ENCODE measurements at places on chromosomes 1 and 21.

DNA sequence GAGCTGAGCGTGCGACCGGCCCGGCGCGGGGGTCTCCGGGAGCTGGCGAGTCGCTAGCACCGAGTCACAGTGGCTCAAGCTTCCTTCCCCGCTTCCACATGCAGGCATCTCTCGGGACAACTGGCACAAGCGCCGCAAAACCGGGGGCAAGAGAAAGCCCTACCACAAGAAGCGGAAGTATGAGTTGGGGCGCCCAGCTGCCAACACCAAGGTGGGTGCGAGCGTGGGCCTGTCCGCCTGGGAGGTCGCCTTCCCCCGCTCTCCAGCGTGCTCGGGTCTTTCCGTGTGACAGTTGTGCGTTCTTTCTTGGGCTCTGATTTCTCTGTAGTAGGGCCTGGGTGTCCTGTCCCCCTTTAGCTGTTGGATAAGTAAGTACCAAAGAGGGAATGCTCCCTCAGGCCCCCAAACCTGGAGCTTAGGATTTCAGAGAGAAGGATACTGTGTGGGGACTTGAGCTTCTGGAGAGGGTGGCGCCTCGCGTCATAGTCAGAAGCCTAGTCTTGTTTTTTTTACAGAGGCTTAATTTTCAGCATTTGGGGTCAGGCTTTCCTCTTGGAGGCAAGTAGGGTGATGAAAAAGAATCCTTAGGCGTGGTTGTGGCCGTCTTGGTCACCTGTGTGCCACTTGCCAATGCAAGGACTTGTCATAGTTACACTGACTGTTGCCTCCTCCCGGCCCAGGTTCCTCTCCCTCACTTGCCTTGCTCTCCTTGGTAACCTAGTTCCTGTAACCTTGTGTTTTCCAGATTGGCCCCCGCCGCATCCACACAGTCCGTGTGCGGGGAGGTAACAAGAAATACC is 790 bp downstream of the RPS8 start:
- DNase-seq = no peak

DNA sequence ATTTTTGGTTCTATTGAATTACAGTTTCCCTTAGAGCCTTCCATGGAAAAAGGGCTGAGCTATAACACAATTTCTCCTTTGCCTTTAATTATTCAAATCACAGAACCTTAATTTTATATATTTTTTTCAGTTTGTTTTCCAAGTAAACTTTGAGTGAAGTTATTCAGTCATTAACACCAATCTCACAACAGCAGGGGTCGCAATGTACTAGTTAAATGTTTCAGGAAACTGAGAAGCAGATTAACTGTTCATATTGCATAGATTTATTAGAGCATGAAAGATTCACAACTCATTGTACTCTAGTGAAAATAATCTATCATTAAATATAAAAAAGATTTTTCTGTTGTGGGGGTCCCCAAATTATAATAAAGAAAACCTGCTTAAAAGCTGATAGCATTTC is 64.1 kb downstream of the KIFAP3 start:
- DNase-seq = peak; percentile 4

GRCh38 chr1:171784784-171785183 is 3.3 kb downstream of the METTL13 start:
- no peak for DNase-seq

DNA sequence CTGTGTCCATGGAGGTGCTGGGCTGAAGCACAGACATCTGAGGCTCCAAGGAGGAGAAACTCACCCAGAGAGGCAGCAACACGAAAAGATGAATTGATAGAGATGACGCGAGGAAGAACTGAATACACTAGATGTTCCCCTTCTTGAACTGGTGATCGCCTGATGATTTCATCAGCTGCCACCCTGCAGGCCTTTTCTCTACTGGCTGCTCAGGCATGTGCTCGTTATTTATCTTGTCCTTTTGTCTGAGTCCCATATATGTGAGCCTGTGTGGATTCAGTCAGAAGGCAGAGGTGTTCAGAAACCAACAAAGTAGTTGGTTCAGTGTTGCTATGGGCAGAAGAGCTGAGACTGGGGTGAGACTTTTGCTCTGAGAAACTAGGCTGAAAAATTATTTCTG is 104.2 kb downstream of the SPATA46 start:
- DNase-seq = no peak

DNA sequence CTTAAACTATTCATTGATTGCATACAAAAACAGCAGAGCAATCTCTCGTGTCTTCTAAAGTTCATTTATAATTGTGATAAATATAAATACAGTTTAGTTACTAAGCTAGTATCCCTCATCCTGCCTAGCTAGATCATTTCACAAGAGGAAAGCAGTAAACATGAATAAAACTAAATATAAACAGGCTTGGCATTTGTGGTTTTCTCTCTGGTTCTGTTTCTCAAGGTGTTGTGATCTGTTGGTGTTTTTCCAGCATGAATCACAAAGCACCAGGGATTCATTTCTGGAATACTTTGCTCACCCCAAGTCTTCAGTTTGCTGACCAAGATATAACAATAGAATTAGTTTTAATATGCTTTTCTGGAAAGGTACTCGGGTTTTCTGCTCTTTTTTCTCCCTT is 32.7 kb upstream of the GLIS1 start:
- DNase-seq = no peak

GRCh38 chr1:204758601-204759000 is 73.1 kb upstream of the LRRN2 start:
- no peak for DNase-seq

DNA sequence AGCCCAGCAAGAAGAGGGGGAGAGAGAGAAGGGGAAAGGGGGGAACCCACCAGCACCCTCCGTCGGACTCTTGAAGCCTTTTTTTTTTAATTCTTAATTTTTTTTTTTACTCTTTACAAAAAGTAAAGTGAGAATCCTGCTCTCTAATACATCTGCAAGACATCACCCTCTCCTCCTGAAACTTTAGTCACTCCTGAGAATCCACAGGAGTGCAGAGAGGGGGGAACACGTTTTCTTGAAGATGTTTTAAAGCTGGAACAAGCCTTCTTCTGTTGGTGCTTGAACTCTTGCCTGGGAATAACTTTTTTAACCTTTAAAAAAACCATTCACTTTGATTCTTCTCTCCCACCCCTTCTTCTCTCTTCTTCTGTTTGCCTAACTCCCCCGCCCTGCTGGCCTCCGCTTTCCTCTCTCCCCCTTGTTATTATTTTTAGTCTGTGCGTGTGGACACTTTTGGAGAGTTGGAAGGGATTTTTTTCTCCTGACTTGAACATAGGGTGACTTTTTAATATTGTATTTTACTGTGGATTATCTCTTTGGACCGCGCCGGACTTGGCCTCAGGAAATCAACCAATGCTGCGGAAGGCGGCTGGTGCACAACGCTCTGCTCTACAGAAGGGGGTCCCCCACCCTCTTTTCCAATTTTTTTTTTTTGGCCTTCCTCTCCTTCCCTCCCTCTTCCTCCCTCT is 383 bp upstream of the PRRX1 start:
- no peak for DNase-seq

DNA sequence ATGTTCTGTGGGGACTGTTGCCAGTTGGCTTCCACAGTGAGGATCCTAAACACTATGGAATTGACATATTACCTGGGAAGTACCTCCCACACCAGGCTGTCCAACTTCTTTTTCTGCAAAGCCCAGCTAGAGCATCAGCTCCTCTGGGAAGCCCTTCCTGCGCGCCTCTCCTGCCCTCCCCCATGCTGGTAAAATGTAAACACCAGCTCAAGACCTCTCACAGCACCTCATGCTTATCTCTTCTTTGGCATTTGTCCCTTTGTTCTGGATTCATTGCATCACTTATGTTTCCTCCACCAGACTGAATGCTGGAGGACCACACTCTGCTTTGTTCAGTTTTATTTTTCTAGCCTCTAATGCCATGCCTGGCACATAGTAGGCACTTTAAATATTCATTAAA is 172.1 kb downstream of the HHAT start:
- DNase-seq = no peak

DNA sequence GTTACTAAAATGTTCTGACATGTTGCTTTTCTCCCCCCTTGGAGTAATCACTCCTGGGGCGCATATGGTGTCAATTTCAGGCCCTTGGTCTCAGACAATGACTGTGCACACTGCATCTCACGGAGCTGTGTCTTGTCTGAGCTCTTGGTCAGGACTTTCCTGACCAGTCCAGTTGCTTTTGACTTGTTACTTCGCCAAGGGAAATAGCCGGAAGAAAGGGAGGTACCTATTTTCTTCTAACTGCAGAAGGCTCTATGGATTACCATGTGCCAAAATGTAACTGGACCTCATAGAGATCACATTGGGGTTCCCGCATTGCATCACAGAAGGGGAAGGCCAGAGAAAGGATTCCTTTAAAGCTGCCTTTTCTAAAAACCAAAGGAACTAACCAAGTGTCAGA is 68.6 kb downstream of the SPAG17 start:
- no peak for DNase-seq

GRCh38 chr1:68173283-68173935 is 58.9 kb downstream of the WLS start:
- DNase-seq = no peak

- no peak for DNase-seq
Measured at GRCh38 chr1:187129132-187129531, 300.4 kb downstream of the PLA2G4A start.

DNA sequence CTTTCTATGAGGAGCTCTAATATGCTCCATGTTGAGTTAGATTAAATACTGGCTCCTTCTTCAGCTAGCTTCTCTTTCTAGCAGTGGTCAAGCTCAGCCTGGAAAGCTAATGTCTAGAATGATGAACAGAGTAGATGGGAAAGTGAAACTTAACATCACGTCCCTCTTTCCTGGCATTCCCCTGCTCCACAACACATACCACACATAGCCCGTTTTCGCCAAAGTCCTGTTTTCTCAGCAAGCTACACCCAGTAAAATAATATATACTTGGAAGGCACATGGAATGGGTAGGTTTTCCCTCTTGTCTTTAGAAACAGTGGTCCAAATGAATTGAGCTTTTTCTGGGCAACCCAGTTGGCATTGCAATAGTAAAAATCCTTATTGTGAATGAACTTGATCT is 3.8 kb downstream of the KRTAP27-1 start:
- DNase-seq = no peak

GRCh38 chr1:180533266-180533987 is 25.3 kb upstream of the OVAAL start:
- peak; percentile 79 for DNase-seq

GRCh38 chr21:33008333-33009051 is 17.2 kb upstream of the OLIG2 start:
- no peak for DNase-seq

- DNase-seq = no peak
Measured at GRCh38 chr1:25781130-25781433, 18.9 kb upstream of the SELENON start.

GRCh38 chr1:173355281-173356031 is 121.7 kb upstream of the PRDX6 start:
- no peak for DNase-seq

- DNase-seq = no peak
Measured at GRCh38 chr1:88149686-88150085, 534.4 kb upstream of the PKN2 start.

GRCh38 chr1:115677182-115677555 is 35.4 kb downstream of the VANGL1 start:
- no peak for DNase-seq

GRCh38 chr1:10716840-10717239 is 79.6 kb downstream of the CASZ1 start:
- no peak for DNase-seq

GRCh38 chr1:70327306-70328076 is 27.0 kb downstream of the ANKRD13C start:
- DNase-seq = no peak

DNA sequence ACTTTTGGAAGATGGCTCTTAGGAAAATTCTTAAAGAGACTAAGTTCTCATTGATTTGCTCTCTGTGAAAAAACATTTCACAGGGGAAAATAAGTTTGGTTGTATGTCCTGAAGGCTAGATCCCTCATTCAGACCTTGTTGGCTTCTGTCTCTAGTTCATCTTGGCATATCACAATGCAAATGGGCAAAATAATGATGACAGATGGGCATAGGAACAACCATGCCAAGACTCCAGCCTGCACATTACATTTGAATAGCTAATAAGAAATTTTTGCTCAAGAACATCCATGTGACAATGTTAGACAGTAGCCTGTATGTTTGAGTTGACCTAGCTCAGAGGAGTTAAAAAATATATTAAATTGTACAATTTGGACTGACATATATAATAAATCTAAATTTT is 292.9 kb downstream of the PLA2G4A start:
- DNase-seq = no peak

DNA sequence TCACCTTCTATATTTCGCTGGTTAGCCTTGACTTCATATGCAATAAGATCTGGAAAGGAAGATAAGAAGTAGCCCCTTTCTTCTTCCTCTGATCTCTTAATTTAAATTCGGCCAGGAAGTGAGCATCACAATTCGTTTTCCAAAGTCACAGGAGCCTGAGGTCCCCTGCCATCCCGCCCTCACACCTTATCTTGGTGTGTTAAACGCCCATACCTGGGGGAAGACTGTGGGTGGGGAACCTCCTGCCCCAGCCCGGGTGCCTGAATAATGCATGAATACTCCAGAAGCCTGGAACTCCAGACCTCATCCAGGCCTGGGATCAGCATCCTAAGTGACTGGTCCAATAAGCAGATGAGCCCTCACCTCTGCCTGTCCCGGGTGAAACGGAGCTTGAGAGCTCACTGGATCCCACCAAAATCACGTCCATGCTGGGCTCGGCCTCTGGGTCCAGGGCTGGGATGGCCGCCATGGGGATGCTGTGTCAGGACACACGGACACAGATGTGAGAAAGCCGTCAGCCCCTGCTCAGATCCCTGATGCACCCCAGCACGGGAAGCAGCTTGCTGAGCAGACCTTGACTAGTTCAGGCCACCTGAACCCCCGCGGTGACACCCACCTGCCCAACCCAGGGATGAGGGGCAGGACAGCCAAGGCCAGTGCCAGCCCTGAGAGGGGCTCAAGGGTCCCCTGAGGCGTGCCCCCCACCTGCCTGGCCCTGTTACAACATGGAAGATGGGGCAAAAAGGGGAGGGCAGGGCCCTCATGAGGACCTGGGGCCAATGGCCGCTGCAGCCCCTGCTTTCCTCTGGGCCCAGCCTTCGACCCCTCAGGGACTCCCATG is 686 bp downstream of the DNMT3L start:
- no peak for DNase-seq

DNA sequence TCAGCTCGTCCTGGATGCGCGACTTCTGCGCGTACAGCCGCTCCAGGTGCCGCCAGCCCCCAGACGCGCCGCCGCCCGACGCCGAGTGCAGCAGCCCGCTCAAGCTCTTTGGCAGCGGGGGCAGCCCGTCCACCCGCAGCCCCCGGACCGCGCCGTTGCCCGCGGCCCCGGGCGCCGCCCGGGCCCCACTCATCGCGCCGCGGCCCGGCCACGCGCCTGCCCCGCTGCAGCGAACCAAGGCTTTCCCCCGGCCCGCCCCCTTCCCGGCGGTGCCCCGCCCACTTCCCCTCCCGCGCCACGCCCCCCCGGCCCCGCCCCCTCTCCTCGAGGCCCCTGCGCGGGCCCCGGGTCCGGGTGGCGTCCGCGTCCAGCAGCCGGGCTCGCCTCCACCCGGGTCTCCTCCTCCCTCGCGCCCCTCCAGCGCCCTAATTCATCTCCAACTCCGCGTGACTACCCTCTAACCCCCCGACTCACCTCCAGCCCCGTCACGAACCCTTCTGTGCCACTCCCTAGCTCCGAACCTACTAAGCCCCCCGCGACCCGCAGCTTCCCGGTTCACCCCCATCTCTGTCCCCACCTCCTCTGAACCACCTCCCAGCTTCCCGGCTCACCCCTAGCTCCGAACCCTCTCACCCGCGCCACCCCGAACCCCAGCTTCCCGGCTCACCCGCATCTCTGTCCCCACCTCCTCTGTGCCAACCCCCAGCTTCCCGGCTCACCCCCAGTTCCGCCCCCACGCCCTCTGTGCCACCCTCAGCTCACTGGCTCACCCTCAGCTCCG is at the start of gene FAM89A:
FAM89A (minus strand) TSS at position 236 of the 781 bp plus-strand sequence; CDS start at position 193, 43 bp downstream.
- DNase-seq = peak; percentile 38

GRCh38 chr21:40120940-40121575 is 253.8 kb downstream of the PCP4 start:
- peak; percentile 63 for DNase-seq

- DNase-seq = no peak
Measured at GRCh38 chr1:115412286-115412685, 74.2 kb upstream of the NGF start.

Data from T47D (cell line).